ENCODE measurements at places on chromosomes 7 and 10. TPM values are rescaled to one million over a fixed set of nuclear protein-coding genes. Genes with fewer than 3 reads are reported as not detected.

Gene FOXP2
- not detected for total RNA-seq

Gene CFAP58
- 1.5 TPM for total RNA-seq

Gene CLEC5A
- total RNA-seq, result not detected

Gene CCDC7
- 16.7 TPM for total RNA-seq

Gene SLC39A12
- total RNA-seq, result not detected

Gene SAMD9
- 16.3 TPM for total RNA-seq
